ENCODE measurements at places on chromosomes 16 and 17.

DNA sequence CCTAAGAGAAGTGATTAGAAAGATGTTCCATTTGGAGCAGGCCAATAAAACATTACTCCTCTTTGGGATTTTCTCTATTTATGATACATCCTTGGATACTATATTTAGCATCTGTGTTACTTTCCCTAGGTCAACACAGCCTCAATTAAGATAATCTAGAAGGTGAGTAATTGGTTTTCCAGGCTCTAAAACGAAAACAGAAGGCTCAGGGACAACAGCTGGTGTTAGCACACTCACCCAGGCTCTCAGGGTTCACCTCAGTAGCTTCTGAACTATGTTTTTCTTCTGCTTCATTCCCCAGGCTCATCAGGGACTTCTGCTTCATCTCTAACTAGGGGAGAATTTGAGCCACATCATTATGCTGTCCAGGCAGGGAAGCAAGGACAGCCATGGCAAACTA is 76.6 kb downstream of the ZZEF1 start:
- DNase-seq = no peak

DNA sequence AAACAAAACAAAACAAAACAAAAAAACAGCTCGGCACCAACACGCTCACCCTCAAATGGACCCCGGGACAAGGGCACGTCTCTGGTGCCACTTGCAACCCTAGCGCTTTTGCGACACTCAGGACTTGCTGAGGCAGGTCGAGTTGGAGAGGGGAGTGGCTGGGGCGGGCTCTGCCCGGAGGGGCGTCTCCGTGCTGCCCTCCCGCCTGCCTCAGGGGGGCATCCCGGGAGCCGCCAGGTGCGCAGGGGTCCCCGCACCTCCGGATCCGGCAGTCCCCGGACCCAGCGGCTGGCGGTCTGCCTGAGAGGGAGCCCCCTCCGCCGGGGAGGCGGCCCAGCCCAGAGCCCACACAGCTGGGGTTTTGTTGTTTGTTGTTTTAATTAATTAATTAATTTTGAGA is at the start of gene SLC52A1:
TSS of gene SLC52A1 (minus strand) at position 112 of the 400 bp plus-strand sequence. CDS start 820 bp downstream, outside the sequence.
- no peak for DNase-seq

DNA sequence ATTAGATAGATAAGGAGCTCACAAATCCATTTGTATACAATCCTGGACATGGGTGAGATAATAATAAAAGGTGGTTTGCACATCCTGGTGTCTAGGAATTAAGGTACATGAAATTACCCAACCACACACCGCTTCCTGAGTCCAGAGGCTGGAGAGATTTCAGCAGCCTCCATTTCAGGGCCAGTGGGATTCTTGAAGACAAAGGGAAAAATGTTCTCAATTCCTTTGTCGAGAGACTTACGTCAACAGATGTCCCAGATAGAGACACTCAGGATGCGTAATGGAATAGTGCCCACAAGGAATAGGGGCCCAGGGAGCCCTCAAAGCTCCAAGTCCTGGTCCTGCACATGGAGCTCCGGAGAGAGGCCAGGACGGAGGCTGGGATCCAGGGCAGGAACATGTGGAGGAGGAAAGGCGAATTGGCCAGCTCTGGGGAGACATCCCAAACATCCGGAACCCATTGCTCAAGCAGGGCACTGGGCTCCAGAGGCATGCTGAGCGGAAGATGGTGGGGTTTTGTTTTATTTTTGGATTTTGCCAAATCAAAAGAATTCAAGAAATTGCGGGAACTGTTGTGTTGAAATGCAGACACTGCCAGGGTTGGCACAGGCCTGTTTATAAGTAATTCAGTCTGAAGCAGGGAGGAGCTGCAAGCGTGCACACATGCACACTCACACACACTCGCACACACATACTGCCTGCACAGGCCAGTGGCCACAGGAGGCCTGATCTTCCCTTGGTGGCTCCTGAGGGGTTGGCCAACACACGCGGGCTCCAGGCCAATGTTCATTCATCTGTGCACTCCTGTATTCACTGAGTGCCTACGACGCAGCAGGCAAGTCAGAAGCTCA is 97.2 kb downstream of the NOG start:
- no peak for DNase-seq

- DNase-seq = no peak
Observed at GRCh38 chr17:4465786-4466185, 32.0 kb downstream of the SPNS3 start.

- DNase-seq = no peak
Observed at GRCh38 chr17:73644145-73645049, at the start of gene SDK2. TSS of gene SDK2 (minus strand) at chr17:73644445. CDS start at chr17:73644088, 357 bp downstream.

DNA sequence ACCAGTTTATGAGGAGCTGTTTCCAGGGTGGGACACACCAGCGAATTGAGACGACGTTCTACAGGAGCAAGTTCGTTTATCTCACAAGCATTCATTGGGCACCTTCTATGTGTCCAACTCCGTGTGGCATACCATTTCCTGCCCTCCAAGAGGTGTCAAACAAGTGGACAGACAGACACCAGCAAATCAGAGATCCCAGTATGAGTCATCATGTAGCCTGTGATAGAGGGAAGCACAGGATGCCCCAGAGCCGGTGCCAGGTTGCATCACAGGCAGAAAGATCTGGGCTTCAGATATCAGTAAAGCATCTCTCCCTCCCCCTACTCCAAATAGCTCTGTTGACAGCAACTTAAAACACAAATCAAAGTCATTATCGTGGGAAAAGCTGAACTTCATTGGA is 31.8 kb upstream of the MAF start:
- no peak for DNase-seq

- no peak for DNase-seq
Observed at GRCh38 chr17:7909089-7909488, 7.0 kb downstream of the RNF227 start.

- no peak for DNase-seq
Observed at GRCh38 chr16:78796221-78796866, 696.9 kb downstream of the WWOX start.

GRCh38 chr16:76483307-76483909 is 206.2 kb downstream of the CNTNAP4 start:
- no peak for DNase-seq

- DNase-seq = no peak
Observed at GRCh38 chr17:57948169-57948554, 7.0 kb downstream of the CUEDC1 start.

- no peak for DNase-seq
Observed at GRCh38 chr17:34312080-34312479, 7.2 kb upstream of the CCL8 start.

GRCh38 chr17:26774291-26775218 is 519.4 kb upstream of the WSB1 start:
- DNase-seq = no peak

GRCh38 chr16:56388209-56388608 is 37.1 kb downstream of the AMFR start:
- DNase-seq = no peak

DNA sequence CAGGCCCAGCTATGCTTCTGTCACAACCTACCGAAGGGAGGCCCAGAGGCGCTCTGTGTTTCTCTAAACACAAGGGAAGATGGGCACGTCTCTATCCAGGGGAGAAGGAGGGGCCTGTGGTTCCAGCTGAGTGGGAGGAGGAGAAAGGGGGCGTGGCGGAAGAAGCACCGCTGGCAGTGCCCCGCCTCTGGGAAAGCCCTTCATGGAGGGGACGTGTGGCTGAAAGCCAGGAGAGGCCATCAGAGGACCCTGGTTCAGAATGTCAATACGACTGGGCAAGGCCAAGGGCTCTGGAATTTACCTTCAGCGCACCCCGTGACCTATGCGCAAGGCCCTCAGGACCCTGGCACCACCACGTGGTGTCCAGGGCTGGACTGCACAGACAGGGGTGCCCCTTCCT is 12.3 kb upstream of the SLC38A8 start:
- no peak for DNase-seq

DNA sequence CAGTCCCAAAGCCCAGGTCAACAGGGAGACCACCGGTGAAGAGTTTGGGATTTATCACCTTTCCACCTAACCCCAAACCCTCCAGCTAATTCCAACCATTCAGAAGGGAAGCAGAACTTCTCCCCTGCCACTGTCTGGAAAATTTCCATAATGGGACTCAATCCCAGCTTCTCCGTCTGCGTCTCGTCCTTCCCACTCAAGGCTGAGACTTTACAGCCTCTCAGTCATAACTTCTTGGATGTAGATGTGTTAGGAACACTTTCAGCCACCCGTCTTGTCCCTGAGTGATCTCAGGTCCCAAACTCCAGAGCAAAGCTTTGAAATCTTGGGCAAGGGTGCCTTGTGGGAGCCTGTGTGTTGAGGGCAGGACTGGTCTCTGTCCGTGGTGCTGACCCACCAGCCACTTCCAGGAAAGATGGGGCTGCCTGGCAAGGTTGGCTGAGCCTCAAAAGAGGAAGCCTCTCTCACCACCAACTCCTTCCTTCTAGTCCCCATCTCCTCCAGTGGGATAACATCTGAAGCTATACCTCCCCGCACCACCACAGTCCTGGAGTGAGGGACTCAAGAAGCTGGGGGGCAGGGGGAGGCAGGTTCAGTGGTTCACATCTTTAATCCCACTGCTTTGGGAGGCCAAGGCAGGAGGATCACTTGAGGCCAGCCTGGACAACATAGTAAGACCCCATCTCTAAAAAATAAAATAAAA is 9.3 kb downstream of the GAS2L2 start:
- no peak for DNase-seq

DNA sequence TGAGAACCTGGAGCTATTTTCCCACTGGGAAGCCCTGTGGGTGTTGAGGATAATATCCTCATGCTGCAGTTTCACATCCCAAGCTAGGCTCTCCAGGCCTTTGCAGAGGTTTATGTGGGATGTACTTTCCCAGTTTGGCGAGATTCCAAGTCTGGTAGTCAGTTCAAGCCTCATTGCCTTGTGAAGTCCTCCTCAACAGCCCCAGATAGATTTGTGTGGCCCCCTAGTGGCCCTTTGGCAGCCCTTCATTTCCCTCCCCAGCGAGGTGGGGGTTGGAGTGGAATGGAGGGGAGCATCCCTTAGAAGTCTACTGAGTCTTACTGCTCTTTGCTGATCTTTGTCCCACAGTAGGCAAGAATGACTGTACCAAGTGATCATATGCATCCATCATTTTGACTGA is 137.9 kb downstream of the CDH11 start:
- no peak for DNase-seq

DNA sequence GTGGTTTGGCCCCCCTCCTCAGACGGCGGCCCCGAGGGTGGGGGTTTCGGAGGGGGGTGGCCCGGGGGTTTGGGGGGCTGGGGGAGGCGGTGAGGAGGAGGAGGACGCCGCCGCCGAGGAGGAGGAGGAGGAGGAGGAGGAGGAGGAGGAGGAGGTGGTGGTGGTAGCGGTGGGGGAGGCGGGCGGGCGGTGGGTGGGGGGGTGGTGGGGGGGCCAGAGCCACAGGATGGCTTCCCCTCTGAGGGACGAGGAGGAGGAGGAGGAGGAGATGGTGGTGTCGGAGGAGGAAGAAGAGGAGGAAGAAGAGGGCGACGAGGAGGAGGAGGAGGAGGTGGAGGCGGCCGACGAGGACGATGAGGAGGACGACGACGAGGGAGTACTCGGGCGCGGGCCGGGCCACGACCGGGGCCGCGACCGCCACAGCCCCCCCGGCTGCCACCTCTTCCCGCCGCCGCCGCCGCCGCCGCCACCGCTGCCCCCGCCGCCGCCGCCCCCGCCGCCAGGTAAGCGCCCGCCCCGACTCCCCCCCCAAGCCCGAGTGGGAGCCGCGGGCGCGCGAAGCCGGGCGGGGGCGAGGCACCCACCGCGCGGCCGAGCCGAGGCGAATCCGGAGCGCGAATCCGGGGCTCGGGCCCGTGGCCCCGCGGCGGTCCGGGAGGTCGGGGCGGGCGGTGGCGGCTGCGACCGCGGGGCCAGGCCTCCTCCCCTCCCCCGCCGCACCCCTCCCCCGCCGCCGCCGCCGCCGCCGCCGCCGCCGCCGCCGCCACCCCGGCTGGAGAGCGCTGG is 3.8 kb upstream of the CHD3 start:
- DNase-seq = peak; percentile 50

- no peak for DNase-seq
Observed at GRCh38 chr16:6964679-6965078, 368.0 kb upstream of the RBFOX1 start.

DNA sequence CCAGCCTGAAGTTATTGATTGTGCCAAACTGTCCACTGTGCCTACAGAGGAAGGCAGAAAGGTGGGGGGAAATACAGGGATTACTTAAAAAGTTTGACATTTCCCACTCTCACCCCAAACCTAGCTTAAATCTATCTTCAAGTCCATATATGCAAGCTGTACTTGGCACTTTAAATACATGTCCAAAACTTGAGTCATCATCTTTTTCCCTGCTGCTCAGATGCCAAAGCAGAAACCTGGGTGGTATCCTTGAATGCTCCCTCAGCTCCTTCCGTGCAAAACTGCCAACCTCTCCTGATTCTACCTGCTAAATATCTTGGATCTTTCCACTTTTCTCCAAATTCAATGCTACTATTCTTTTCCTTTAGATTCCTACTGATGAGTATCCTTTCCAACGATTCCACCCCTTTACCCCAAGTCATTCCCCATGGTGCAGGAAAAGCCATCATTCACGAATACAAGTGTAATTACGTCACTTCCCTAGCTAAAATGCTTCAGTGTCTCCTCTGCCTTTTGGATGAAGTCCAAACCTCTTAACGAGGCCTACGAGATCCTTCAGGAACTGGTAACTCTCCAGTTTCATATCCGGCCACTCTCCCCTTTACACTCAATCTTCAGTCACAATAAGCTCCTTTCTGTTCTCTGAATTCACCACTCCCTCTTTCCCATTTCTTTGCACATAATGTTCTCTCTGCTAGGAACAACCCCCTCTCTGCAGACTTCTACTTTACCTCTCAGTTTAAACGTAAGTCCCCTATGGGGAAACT is 9.3 kb downstream of the BECN1 start:
- DNase-seq = no peak

- no peak for DNase-seq
Observed at GRCh38 chr17:73747221-73748002, 103.2 kb upstream of the SDK2 start.

DNA sequence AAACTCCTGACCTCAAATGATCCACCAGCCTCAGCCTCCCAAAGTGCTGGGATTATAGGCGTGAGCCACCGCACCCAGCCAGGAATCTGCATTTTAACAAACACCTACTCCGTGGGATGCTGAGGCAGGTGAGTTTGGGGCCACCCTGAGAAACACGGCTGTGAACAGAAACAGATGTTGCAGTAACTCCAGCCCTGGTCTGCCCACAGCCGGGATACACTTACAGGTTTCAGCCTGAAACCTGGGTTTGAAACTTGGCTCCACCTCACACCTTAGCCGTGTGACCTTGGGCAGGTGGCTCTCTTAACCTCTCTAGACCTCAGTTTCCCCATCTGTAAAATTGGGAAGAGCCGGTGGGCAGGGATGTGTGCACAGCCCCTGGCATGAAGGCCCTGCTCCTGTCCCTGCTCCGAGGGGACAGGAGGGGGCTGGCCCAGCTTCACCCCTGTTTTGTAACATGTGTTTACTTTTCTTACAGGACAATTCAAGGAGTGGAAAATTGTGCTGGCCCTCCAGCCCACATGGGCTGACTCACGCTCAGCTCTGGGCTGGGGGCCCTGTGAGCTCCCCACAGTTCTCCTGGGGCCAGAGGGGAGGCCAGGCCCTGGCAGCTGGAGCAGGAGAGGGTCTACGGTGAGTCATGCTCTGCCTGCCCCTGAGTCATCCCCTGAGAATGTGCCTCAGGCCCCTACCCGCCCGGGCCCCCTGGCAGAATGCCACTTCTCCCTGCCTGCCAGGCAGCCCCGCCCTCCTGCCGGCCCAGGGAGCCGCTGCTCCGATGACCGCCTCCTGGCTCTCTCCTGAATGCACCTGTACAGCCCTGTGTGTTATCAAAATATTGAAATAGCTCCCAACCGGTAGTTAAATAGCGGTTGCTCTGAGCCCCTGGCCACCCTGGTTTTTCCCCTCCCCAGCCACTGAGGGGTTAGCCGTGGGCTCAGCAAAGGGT is 7.7 kb upstream of the PPL start:
- no peak for DNase-seq

GRCh38 chr16:30983289-30983889 is 1.6 kb upstream of the HSD3B7 start:
- DNase-seq = no peak

Data from activated CD4-positive, alpha-beta T cell treated with anti-CD3 and anti-CD28 coated beads, Interleukin-2, amount 50 U/mL, for 4 hours (primary cell).